ENCODE measurements at places on chromosomes 11 and 22. TPM values are rescaled to one million over a fixed set of nuclear protein-coding genes. Genes with fewer than 3 reads are reported as not detected.

Gene OR4C3
- not detected for total RNA-seq

Gene TNNI2
- not detected for total RNA-seq

Gene CBLIF
- total RNA-seq: not detected

- DNase-seq: no peak
These were observed 1.0 kb downstream of the RTN3 start for GRCh38 chr11:63682066-63683021.

GRCh38 chr11:70201882-70202861 lies 924 bp upstream of the FADD start:
- DNase-seq: peak; percentile 61

DNA sequence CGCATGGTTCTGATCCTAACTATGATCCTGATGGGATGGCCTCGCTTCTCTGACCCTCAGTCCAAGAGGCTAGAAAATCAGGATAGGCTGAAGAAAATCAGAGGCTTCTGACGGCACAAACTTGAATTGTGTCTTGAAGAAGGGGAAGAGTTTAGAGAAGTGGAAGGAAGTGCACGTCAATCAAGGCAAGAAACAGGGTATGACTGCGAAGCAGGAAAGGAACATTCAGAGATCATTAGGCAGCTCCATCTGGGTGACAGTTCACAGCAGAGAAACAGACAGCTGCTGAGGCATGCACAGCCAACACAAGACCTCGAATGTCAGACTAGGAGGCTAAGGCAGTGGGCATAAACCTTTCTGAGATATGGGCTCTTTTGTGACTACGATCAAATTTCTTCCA lies 29.3 kb downstream of the CLPB start:
- DNase-seq: no peak

GRCh38 chr22:21652010-21652546 lies 10.0 kb downstream of the SDF2L1 start:
- DNase-seq: no peak

DNA sequence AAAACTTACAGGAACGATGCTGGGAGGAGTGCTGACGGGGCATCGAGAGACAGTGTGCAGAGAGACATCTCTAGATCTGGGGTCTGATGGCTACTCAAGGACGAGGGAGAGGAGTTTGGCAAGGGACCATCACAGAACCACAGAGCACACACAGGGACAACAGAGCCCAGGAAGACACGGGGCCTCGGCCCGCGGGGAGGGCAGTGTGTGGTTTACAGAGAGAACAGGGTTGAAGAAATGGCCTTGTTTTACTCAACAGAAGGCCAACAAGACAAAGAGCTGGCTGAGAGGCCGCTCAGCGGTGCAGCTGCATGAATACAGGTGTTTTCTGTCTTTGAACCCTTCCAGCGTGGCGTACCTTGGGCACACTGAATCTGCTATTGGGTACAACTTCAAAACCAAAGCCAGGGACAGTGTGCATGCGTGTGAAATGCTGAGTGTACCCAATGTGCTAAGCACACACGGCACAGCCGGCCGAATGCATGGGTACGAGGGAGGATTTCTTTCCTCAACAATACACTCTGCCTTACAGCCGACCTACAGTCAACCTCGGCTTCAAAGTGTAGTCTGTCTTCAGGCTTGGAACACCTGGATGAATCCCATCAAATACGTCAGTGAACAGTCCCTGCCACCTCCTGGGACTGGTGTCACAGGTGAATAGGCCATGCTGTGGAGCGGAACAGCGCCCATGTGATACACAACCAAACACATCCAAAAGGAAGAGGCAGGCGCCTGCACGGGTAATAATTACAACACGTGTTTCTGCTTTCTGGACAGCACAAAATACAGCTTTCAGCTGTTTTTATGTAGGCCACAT lies 20.7 kb upstream of the BID start:
- DNase-seq: no peak

DNA sequence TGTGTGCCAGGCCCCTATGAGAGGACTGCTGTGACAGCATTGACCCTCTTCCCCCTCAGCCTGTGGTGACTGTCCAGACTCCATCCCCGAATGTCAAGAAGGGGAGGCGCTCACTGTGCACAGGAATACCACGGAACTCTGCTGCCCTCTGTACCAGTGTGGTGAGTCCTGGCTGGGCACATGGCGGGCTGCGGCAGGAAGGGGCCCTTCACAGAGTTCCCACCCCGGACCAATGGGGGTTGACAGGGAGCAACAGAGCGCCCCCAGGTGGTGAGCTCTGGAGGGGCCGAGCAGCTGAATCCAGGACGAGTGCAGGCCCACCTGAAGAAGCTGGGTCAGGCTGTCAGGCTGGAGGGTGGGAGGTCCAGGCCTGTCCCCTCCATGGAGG lies 83.8 kb upstream of the MYOD1 start:
- DNase-seq: no peak

DNA sequence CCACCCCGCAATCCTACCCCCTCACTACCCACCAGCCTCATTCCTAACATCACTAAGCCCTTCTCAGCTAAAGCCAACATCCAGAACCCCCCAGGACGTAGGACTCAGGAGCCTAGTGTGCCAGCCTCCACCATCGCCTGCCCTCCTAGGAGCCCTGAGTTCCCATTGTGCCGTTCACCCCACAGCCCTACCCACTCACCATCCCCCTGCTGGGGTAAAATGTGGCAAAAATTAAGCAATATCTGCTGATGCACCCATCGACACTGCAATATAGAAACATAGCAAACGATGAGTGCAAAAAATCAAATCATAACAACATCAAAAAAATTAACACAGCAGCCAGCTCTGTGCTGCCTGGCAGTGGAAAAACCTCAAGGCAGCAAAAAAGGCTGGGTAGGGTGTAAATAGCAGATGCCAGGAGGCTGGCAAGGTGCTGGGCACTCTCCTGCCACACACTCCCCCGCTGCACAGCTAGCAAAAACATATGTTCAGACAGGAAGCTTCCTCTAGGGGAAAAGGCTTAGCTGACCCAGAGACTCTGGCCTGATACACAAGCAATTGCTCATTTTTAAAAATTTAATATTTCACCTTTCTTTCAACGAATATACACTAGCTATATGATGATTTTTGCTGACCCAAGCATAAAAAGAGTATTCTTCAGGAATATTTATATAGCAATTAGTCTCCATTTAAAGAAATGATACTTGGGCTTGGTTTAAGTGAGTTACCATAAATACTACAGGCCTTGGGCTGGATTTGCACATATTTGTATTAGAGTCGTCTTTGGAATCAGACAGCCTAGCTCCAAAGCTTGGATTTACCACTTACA lies 33.8 kb downstream of the PRDM10 start:
- DNase-seq: no peak

Data from kidney epithelial cell (primary cell).